ENCODE measurements at places on chromosomes 4 and X.

DNA sequence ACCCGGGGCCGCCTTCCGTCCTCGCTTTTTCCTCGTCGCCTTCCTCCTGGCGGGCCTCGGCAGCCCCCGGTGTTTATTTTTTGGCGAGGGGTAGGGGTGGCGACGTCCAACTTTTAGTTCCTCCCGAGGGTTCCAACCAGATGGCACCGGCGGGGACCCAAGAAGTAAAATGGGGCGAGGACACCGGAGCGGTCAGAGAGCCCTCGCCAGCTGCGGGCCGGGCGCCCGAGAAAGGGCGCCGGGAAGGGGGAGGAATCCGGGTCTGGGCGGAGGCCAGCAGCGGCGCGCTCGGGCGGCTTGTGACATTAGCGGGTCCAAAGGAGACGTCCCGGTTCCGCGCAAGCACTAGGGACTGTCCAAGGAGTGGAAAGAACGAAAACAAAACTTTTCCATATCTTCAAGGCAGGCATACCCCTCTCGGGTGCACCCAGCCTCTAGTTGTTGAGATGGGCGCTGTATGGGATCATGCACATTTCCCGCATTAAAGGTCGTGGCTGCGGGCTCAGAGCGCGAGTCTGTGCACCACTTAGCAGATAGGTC is 691 bp upstream of the USP46 start:
- no peak for DNase-seq

GRCh38 chrX:134599184-134599914 is 58.9 kb downstream of the PLAC1 start:
- DNase-seq = no peak

DNA sequence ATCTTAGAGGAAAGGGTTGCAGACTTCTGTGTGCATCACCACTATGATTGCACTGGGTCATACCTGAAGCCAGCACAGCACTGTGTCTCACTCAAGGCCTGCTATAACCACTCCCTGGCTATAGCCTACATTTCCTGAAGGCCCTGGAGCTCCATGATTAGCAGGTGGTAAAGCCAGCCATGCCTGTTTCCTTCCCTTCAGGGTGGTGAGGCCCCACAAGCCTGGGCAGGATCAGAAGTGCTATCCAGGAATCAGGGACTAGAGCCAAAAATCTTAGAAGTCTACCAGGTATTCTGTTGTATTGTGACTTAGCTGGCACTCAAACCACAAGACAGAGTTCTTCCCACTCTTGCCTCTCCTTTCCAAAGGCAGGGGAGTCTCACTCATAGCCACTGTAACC is 734.6 kb downstream of the GLUD2 start:
- no peak for DNase-seq

GRCh38 chr4:98546910-98547594 is 111.4 kb downstream of the TSPAN5 start:
- DNase-seq = no peak

DNA sequence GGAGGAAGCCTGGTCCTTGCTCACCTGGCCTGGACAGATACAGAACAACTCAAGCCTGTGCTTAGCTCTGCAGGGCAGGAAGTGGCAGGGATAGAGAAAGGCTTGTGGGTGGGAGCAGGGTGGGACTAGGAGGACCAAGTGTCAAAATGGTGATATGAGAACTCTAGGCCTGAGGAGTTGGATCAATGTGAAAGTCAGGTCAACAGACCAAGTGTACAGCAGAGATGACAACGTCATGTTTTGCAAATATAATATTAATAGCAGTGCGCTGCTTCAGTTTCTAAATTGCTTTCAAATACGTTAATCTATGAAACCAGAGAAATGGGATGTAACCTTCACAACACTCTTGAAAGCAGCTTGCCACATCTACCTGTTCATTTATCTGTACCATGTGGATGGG is 114.2 kb upstream of the MAP3K15 start:
- DNase-seq = no peak

DNA sequence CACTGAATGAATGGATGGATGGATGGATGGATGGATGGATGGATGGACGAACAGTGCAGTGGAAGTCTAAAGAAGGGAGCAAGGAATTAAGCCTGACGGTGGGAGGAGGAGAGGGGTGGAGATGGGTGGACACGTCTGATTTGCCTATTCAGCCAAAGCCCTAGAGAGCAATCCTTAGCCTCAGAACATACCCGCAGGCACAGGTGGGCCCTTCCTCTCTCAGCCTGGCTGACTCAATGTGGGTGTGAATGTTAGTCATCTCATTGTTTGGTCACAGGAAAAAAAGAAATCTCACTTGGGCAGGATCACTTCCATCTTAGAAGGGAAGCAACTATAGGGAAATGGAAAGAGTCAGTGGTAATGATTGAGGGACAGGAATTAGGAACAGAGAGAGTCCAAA is 165.9 kb downstream of the PJA1 start:
- no peak for DNase-seq

- DNase-seq = no peak
These were observed 251.8 kb upstream of the GALNTL6 start for GRCh38 chr4:171561419-171561818.

DNA sequence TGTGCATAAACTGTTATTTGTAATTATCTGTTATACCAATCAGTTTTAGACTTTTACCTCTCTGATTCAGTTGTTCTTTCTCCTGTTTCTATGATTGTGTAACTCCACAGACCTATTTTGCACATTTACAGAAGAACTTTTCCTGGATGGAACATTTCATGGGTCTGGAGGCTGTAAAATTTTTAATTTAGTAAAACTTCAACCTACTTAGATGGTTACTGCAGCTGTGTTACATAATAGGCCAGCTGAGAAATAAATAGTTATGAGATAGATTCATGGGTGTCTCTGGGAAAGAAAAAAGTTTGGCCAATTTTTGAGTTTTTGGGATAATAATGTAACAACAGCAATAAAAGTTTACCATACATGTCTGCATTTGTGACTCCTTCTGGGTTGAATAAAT is 253.5 kb downstream of the ARHGAP24 start:
- no peak for DNase-seq

GRCh38 chrX:16892504-16893362 is 22.6 kb upstream of the RBBP7 start:
- peak; percentile 14 for DNase-seq

DNA sequence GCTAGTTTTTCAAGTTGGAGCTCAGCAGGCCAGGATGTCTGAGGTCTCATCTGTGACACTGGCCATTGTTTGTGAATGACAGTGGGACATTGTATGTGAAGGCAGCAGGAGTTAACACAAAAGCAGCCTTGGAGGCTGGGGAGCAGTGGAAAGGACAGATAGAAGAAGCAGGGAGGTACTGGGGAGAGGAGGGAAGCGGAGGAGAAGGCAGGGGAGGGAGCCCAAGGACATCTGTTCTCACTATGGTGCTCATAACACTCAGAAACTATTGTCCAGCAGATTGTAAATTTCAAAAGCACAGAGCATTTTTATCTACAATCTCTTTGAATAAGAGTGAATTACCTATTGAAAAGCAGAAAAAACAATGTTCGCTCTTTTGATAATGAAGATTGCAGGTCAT is 253.6 kb upstream of the DIPK2B start:
- DNase-seq = no peak

- DNase-seq = no peak
These were observed 127.4 kb downstream of the CPE start for GRCh38 chr4:165505958-165506837.

- DNase-seq = no peak
These were observed 561.3 kb upstream of the LCORL start for GRCh38 chr4:18582841-18583240.

DNA sequence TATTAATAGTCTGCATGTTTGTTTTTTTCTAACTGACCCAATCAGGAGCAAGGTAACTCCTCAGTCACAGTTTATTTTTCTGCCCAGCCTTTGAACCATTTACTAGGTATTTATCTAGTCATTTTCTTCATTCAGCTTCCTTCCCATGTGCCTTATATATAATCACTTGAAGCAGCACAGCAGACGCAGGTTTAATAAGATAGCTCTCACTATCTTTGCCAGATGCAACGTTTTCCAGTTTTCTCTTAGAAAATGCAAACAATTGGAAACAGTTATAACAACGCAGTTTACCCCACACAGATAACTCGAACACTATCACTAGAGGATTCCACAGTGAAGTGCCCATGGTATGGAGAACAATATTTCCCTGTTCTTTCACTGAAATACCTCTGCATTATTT is 56.4 kb upstream of the NFKB1 start:
- DNase-seq = no peak

DNA sequence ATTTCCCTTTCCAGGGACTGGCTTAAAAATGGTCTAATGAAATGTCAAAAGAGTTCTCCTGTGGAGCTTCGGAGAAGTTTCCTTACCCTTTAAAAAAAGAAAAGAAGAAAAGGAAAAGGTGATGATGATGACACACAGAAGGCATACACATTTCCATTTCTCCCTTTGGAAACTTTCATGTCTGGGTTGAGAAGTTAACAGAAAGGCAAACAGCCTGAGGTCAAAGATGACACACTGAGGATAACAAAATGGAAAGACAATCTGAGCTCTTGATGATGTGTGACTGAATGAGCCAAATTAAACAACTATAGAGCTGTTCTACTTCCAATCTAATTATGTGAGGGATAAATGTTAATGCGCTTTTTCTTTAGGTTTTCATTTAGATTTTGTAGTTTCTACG is 32.2 kb downstream of the NFXL1 start:
- DNase-seq = no peak

GRCh38 chr4:30863021-30863420 is 142.9 kb downstream of the PCDH7 start:
- no peak for DNase-seq

GRCh38 chr4:176818531-176818930 is 25.8 kb upstream of the VEGFC start:
- DNase-seq = no peak

DNA sequence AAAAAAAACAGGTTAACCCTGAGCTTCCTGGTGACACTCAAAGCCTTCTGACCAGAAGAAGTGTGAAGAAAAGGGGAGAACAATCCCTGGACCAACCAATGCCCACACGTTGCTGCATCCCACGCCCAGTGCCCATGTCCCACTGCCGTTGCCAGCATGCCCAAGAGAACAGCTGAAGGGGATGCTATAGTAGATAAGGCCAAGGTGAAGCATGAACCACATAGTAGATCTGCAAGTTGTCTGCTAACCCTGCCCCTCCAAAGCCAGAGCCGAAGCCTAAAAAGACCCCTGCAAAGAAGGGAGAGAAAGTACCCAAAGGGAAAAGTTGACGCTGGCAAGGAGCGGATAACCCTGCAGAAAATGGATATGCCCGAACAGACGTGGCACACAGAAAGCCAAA is 11.3 kb upstream of the CD38 start:
- DNase-seq = no peak

DNA sequence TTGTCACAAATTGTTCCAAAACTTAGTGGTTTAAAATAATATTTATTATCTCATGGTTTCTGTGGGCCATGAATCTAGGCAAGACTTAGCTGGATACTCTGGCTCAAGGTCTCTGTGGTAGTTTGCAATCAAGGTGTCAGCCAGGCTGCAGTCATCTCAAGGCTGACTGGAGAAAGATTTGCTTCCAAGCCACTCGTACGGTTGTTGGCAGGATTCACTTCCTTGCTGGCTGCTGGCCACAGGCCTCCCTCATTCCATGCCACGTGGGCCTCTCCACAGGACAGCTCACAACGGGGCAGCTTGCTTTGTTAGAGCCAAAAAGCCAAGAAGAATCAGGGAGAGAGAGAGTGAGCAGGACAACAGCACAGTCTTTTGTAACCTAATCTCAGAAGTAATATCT is 101.4 kb downstream of the WWC2 start:
- no peak for DNase-seq

DNA sequence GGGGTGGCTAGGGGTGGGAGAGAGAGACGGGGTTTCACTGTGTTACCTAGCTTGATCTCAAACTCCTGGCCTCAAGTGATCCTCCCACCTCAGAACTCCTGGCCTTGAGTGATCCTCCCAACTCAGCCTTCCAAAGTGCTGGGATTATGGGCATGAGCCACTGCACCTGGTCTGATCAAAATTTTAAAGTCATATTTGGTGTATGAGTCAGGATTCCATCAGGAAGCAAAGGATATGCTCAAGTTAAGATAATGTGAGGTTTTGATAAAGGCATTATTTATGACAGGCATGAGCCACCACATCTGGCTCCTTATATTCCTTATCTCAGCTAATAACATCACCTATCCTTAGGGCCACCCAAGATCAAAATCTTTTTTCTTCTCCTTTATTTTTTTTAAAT is 182.0 kb downstream of the SLC4A4 start:
- DNase-seq = no peak

DNA sequence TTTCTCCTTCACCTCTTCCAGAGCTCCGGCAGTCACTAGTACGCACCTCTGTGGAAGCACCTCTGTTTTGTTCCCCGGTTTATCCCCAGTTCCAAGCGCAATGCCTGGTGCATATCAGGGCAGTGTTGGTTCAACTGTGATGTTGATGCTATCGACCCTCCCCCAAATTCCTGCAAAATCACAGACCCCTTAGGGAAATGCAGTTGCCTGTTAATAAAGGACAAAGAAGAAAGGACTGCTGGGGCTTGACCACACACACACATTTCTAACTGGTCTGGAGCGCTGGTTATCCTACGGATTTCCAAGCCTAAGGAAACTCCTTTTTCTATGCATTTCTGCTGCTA is 530 bp upstream of the NMU start:
- no peak for DNase-seq

GRCh38 chr4:6367371-6367851 is 97.8 kb downstream of the WFS1 start:
- DNase-seq = no peak

GRCh38 chr4:98939892-98940298 is 11.0 kb upstream of the EIF4E start:
- DNase-seq = no peak

GRCh38 chr4:3202836-3203820 is 45.8 kb upstream of the MSANTD1 start:
- DNase-seq = no peak

DNA sequence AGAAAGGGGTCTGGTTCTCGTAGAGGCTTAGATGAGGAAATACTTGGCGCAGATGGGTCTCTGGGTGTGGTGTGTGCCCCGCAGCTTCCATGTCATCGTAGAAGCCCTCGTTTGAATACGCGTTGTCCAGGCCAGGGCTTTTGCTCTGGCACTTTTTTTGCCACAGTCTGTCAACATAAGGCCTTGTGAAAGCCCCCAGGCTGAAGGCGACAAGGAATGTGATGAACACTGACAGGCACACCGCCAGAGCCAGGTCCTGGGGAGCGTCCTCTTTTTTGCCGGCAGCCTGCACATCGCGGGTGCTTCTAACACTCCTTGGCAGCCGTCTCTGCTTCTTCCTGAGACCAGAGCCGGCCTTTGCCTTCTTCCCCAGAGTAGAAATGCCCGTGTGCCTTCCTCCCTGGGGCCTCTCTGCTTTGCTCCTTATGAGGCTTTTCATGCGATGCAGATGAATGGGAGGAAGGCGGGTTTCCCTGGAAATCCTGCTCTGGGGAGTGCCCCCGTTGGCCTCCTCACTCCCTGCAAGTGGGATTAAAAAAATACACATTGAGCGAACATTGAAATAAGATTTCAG is 24.4 kb downstream of the LRRC66 start:
- no peak for DNase-seq
